ENCODE measurements at places on chromosomes 6 and 20.

GRCh38 chr20:38878866-38879265 lies 47.4 kb upstream of the FAM83D start:
- peak; percentile 48 for DNase-seq

DNA sequence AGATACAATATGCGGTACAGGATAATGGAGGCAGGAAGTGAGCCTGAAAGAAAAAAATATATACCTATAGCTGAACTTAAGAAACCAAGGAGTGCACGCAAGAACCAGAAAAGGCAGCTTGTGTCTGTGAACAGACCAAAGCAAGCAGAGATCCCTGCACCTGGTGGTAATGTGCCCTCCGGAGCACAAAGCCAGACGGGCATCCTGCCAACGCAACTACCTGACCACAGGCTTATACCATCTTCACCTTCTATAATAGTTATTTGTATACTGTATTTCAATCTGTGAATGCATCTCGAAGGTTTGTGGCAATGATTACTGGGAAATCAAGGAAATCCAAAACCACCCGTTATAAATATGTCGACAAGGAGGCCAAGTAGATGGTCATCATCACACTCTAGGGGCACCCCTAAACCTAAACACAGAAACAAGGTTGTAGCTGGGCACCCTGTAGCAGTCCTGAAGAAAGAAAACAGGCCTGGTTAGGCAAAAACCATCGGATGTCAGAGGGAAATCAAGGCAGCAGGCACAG lies 801 bp downstream of the FBXL4 start:
- DNase-seq: no peak

DNA sequence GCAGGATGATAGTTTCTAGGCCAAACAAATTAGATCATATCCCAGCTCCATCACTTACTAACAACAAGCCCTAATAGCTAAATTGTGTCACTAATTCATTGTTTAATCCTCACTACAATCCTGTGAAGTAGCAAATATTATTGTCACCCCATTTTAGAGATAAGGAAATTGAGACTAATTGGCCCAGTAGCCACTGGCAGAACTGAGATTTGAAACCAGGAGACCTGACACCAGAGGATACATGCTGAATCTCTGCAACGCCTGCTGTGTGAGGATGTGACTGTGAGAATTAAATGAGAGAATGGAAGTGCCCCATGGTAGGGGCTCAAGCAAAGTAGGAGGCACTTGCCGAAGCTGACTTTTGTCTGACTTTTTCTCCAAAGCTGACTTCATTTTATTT lies 124.3 kb upstream of the CITED2 start:
- no peak for DNase-seq

DNA sequence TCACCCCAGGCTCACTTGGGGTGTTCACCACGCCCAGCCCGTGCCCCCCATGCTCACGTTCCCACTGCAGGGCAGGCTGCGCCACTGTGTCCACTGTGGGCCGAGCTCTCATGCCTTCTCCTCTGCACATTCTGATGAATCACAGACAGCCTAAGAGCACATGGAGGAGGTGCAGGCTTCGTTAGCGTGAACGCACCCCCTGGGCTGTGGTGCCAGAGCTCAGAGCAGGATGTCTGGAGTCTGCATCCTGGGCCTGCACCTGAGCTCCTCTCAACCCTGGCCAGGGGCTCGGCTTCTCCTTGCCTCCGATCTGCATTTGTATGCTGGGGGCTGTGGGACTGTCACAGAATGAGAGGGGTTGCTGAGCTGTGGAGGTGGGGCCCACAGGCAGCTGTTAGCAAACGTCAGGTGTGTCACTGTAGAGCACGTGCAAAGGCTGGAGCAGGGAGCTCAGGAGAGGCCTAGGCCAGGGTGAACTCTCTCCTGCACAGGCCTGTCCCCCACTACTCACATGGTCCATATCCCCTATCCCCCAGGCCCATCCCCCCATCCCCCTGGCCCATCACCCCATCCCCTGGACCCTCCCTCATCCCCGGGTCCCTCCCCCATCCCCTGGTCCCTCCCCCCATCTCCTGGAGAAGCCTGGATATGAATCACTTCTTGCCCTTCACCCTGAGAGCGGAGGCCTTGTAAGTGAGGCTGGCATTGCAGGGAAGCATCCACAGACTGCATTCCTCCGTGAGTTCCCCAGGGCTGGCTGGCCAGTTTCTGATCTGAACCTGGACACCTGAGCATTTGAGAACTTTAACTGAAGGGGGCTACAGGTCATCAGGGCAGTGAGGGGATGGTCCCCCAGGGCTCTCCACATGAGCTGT lies 309.5 kb downstream of the TAF4 start:
- DNase-seq: no peak

DNA sequence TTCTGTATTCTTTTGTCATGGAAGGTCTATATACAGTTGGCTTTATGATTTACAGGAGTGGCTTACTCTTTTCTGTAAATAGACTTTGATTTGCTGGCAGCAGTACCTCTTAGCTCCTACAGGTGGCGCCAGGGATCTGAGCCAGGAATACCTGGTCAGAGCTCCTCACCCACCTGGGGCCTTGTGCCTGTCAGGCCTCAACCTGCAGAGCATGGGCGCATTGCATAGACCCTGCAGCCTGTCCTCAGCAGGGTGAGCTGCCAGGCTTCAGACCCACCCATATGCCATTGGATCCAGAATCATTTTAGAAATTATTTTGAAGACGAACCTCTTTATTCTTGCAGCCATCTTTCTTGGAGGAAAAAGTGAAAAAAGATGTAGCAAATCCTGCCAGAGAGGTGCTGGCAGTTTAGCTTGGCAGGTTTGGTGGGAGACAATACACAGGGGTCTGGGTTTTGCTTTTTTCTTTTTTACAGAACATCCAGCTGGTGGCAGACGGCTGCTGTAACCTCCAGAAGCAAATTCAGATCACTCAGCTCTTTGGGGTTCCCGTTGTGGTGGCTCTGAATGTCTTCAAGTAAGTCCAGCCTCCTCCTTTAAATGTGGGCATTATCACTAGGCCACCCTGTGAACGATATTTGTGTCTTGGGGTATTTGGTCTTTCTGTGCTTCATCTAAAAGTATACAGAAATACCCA lies 149.1 kb downstream of the MTHFD1L start:
- peak; percentile 38 for DNase-seq

DNA sequence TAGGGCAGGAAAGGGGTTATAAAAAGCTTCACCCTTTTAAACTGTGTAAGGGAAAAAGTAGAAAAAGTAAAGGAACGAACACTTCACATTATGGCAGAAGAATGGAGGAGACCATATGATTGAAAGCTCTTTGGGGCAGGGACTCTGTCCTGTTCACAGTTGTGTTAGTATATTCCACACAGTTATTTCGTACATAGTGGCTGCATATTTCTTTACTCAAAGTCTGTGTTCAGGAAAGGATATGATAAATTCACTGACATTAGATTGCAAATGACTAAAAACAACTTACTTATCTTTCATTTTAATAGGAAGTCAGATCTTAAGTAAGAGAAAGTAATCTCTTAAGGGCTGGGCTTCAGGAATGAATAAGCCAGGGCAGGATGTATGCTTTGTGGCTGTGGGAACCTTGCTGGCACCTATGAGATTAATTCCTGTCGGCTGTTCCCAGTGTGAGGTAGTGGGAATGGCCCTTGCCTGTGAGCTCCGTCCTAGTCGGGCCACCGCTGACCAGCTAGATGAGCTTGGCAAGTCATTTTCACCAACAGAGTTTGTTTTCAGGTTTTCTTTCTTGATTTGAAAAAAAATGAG lies 11.2 kb downstream of the PPP1R14C start:
- no peak for DNase-seq

GRCh38 chr6:77425216-77425615 lies 38.1 kb downstream of the HTR1B start:
- no peak for DNase-seq

DNA sequence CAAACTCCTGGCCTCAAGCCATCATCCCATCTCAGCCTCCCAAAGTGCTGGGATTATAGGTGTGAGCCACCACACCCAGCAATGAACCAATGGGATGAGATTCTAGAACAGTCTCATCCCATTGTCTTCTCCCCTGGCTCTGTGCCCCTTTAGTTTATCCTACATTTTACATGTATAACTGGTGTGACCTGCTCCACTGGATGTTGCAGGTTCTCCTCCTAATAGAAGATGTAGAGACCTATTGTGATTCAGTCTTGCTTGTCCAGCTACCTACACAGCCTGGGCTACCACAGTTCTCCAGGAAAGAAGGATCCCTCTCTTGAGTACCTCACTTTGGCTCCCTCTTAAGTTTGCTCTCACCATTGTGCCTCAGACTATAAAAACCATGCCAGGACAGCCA lies 2.0 kb upstream of the FKBPL start:
- no peak for DNase-seq

DNA sequence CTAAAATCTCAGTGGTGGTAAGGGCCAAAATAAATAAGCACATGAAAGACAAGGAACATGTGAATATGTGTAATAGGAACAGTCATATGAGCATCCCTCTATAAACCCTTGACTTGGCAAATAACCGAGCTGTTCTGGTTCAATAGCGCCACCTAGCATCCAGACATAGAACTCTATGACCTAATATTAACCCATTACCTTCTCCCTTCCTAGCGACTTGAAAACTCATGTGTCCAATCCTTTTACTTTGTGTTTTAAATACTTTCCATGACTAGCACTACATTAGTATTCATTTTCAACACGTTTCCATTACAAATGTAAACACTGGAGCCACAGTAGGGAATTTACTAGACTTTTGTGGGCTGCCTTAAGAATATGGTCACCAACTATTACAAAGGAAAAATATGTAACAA lies 279.7 kb downstream of the UST start:
- DNase-seq: peak; percentile 65

- no peak for DNase-seq
These were observed 38.2 kb upstream of the RBL1 start for GRCh38 chr20:37133952-37134351.

DNA sequence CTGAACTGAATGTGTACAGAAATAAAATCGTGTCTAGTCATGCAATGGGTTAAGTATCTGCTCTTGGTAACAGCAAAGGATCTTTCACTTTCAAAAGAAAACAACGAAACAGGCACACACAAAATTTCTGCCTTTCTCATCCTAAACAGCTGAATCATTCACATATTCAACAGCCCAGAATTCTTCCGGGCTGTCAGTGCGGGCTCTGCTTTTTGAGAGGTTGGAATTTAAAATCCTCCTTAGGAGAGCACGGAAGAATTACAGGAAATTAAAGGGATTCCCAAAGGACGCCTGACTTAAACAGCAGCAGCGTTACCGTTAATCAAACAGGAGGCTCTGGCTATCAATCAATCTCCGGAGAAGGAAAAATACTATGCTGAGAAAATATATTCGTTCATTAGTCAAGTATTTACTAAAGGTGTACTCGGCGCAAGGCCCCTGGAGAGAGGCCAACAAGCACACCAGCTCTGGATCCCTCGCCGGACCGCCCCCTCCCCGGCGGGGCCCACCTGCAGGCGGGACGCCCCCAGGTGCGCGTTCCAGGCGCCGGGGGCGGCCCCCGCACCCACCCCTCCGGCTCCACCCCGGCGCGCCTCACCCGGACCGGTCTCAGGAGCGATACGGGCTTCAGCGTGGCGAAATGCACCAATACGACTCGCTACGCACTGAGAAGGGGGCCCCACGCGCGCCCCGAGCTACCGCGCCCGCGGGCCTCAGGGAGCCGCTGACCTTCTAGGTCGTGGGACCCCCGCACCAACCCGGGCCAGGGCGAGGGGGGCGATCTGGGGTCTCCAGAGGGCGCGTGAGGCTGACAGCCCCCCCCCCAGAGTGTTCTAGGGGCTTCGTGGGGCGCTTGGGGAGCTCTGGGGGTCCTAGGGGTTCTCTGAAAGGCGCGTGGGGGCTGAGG lies 1.0 kb downstream of the NAPB start:
- DNase-seq: peak; percentile 76

DNA sequence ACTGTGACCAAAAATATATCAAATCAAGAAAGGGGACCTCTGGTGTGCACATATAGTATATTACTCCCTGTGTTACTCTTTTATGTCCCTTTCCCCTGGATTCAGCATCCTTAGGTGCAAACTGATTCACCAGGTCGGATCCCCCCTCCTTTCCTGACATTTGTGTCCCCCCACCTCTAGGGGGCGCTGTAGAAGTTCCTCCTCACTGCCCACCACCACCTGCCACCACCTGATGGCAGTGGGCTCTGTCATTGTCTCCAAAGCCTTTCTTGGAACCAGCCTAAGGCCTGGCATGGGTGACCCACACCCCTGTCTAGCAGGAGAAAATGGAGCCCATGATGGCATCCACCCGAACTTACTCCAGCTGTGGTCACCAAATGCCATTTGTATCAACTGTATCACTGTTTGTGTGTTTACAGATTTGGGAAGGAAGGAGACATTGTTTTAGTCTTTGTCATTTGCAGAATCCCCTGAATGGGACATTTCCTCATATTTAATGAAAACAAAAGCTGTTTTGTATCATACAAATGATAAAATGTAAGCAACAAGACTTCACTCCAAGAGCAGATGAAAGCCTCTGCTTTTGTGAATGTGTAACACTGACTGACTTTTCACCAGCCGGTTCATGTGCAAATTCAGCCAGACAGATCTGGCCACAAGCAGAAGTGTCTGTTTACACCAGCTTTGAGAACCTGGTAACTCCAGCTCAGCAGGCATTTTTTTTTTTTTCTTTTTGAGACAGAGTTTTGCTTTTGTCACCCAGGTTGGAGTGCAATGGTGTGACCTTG lies 66.2 kb downstream of the ARMC2 start:
- peak; percentile 25 for DNase-seq

- peak; percentile 71 for DNase-seq
These were observed 90.7 kb upstream of the ARID1B start for GRCh38 chr6:156686301-156686994.

GRCh38 chr6:64591676-64592036 lies 956.1 kb downstream of the PHF3 start:
- no peak for DNase-seq

DNA sequence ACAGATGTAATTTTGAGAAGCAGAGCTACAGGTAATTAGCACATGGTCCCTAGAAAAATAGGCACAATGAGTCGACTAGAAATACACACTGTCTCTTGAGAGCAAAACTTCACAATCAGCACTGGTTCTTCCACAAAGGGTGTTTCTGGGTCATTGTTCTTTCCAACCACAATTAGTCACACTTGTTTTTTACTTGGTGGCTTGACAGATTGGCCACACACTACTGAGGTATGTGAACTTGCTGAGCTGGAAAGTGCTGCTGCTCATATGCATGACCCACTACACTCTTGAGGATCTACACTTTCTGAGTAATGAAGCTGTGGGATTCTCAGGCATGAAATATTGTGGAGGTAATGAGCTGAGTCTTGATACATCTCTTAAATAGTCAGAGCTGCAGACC lies 347.7 kb downstream of the BCKDHB start:
- DNase-seq: peak; percentile 47

DNA sequence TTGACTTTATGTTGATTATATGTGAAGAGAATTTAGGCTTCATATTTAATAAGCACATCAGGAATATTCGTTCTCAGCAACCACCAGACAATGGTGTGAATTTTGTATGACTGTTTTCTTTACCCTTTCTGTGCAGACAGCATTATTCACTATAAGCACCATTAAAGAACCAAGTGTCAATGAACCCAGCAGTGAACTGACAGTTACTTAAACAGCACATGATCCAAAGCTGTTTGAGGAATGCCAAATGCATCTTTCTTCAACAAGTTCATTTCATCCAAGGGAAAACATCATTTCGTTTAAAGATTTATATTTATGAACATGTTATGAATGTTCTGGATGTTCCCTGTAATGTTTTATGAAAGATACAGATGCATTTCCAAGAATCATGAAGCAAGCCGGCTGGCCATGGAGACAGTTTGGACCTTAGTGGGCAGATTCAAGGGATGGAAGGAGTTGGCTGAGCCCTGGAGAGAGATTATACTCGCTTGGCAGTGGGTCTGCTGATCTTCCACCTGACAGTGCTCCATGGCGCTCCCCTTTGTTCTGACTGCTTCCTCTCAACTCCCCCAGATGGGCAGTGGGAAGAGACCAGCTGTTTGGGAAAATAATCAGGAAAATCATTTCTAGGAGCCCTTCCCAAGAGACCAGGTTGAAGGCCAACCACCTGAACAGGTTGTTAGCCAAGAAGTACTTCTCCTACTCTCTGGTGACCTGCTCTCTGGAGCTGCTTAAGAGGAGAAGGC lies 326.0 kb upstream of the RSPO3 start:
- no peak for DNase-seq

All from AG08396 (cell line).